RPMI8226 (cell line): ENCODE measurements at places on chromosomes 1 and 21.
A peak's percentile ranks its signal among the peaks of the same experiment; 100 is the strongest.

DNA sequence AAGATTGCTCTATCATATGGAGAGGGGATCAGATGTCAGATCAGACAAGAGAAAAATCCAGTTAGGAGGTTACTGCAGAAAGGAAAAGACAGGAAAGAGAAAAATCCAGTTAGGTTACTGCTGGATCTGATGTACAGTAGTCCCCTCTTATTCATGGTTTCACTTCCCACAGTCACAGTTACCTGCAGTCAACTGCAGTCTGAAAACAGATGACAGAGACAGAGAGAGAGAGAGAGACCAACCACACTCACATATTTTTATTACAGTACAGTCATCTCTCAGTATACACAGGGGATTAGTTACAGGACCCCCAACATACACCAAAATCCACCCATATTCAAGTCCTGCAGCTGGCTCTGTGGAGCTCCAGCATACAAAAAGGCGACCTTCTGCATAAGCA is 29.3 kb downstream of the NUP133 start:
- peak; percentile 6 for DNase-seq

GRCh38 chr1:202599669-202600431 is 110.4 kb downstream of the SYT2 start:
- DNase-seq, result peak; percentile 64

DNA sequence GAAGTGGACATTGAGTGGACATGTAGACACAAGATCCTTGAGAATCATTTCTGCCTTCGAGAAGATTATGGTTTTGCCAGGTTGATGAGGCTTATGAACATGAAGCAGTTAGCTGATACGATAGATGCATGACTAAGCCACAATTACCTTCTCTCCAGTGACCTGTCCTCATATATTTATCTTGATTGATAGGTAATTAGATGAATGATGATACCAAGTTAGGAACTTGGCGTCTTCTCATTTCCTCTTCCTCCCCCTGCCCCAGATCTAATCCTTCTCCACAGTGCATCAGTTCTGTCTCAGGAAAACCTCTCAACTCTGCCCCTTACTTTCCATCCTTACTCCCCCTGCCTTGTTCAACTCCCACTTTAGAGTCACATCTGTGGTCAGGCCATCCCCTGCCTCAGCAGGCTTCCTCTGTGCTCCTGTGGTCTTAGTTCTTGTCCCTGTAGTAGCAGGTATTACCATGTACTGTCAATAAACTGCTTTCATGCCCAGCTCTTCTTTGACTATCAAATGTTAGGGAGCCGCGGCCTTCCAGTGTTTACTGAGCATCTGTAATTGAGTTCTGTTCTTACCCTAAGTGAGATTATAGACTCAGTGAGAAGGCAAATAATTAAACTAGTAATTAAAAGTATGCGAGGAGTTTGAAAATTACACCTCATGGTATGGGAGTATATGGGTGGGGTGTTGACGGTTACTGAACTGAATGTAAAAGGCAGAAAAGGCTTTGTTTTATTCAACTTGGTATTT is 5.1 kb downstream of the ST6GALNAC3 start:
- DNase-seq, result no peak

- peak; percentile 78 for DNase-seq
Measured at GRCh38 chr1:204213668-204214662, at the start of gene GOLT1A. Gene GOLT1A (minus strand): TSS chr1:204213988. CDS start chr1:204213906, 82 bp downstream.

DNA sequence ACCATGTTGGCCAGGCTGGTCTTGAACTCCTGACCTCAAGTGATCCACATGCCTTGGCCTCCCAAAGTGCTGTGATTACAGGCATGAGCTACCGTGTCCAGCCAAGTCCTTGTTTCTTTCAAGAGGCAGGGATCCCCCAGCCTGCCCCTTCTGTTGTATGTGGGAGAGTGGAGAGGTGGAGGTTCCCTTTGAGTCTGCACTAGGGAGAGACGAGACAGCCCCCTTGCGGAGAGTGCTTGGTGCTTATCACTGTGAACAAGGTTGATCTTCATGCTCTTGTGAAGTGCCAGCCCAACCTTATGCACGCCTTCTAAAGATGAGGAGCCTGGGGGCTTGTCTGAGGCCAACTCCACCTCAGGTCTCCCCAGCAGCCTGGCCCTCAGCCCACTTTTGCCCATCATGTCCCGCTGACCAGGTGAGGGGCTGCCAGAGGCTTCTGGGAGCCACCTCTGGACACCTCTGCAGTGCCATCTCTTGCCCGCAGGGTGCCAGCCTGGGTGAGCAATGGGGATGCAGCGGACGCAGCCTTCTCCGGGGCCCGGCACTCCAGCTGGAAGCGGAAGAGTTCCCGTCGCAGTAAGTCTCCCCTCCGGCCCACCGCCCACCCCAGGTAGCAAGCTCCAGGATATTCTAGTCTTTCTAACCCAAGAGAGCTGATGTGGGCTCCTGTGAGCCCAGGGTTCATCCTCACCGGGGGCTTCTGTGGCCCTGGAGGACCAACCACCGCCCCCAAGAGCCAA is 62.3 kb downstream of the ARHGEF10L start:
- DNase-seq, result peak; percentile 23

- no peak for DNase-seq
Measured at GRCh38 chr1:10904396-10905358, 107.8 kb upstream of the TARDBP start.

- peak; percentile 74 for DNase-seq
Measured at GRCh38 chr1:205488074-205488723, 16.3 kb upstream of the CDK18 start.

GRCh38 chr21:18251065-18251464 is 6.4 kb downstream of the CHODL start:
- no peak for DNase-seq

GRCh38 chr1:225253784-225254183 is 174.1 kb downstream of the LBR start:
- no peak for DNase-seq

- peak; percentile 24 for DNase-seq
Measured at GRCh38 chr21:38955495-38955894, 149.8 kb downstream of the ETS2 start.

- peak; percentile 40 for DNase-seq
Measured at GRCh38 chr1:153540394-153541361, at the start of gene S100A5. Gene S100A5 (minus strand): TSS chr1:153540934. CDS start chr1:153540191, 743 bp downstream.

DNA sequence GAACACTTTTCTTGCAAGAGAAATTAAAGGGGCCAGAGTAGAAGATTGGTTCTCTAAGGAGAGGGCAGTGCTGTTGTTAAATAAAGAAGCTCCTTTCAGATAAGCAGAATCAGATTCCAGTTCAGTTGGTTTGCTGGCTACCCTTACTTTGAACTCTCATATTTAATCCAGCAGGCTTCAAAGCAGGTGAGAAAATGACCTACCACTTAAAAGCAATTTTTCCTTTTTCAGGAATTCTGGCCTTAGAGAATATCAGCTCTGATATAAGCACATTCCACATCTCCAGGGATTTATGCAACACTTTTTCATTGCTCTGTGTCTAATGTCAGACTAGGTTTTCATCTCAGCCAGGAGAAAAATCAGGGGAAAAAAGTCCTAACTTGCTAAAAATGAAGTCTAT is 28.7 kb downstream of the WNT2B start:
- DNase-seq, result no peak

DNA sequence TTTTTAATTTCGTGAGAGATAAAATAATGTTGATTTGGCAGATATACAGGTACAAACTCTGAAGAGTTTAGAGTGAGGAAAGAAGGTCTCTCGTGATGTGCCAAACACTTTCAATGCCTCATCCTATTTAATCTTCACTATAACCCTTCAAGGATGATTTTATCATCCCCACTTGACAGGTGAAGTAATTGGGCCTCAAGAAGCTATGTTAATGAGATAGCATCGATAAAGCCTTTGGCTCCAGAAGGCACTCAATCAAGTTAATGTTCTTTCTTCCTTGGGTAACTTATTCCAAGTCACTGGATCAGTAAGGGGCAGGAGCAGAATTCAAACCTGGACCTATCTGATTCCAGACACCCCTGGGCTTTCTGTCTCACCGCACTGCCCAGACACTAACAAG is 7.2 kb downstream of the LMOD1 start:
- DNase-seq, result no peak

DNA sequence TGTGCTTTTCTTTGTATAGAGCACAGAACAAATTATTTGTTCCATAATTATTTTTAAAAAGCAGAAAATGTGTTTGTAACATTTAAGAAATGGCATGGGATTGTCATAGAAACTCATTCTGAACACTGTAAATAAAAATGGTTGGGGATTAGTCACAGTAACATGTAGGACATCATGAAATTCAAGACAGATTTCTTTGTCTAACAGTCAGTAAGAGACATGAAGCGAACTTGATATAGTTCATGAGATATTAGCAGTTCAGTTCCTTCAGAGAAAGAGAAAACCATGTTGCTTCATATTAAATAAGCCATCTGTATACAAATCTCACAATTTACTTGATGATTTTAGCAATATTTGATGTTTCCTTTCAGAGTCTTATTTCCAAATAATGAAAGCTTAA is 19.7 kb downstream of the NFIA start:
- DNase-seq, result no peak

GRCh38 chr1:7322283-7322785 is 448.8 kb upstream of the VAMP3 start:
- DNase-seq, result no peak

GRCh38 chr1:39898648-39899603 is 2.8 kb downstream of the MYCL start:
- no peak for DNase-seq

DNA sequence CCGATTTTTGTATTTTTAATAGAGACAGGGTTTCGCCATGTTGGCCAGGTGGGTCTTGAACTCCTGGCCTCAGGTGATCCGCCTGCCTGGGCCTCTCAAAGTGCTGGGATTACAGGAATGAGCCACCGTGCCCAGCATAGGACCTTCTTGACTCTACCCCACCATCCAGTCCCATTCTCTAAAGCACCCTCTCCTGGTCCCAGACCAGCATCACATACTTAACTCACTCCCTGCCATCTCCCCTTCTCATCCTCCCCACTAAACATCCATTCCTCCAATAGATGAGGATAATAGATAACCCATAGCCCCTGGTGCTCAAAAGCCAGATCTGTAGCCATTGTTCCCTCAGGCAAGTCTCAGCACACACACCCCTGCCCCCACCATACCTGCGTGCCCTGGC is 2.1 kb downstream of the ENTREP3 start:
- no peak for DNase-seq

GRCh38 chr1:216293683-216294082 is 129.6 kb downstream of the USH2A start:
- no peak for DNase-seq

- peak; percentile 62 for DNase-seq
Measured at GRCh38 chr1:15146971-15147376, 6.6 kb upstream of the TMEM51 start.

DNA sequence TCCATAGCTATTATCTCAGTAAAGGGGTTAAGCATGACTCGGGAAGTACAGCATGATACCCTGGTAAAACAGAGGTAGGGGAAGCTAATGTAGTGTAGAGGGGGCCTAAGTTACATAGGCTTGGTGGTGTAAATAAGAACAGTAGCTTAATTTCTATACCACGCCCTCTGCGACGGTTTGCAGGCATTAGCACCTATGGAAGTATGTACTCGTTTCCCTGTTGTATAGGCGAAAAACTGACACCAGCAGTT is 470 bp upstream of the NAXE start:
- DNase-seq, result no peak

DNA sequence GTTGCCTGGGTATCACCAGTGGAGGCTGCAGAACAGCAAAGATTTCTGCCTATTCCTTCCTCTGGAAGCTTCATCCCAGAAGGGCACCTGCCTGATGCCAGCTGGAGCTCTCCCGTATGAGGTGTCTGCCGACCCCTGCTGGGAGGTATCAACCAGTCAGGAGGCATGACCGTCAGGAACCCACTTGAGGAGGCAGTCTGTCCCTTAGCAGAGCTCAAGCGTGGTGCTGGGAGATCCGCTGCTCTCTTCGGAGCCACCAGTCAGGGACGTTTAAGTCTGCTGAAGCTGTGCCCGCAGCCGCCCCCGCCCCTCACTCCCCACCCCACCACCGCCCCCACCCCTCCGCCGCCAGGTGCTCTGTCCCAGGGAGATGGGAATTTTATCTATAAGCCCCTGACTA is 23.1 kb upstream of the HFM1 start:
- DNase-seq, result no peak

GRCh38 chr1:222750651-222751050 is 13.6 kb downstream of the FAM177B start:
- peak; percentile 44 for DNase-seq

GRCh38 chr21:34885125-34885524 is 164.0 kb downstream of the RUNX1 start:
- DNase-seq, result no peak

- DNase-seq, result no peak
Measured at GRCh38 chr1:215748431-215748830, 181.3 kb downstream of the KCTD3 start.

DNA sequence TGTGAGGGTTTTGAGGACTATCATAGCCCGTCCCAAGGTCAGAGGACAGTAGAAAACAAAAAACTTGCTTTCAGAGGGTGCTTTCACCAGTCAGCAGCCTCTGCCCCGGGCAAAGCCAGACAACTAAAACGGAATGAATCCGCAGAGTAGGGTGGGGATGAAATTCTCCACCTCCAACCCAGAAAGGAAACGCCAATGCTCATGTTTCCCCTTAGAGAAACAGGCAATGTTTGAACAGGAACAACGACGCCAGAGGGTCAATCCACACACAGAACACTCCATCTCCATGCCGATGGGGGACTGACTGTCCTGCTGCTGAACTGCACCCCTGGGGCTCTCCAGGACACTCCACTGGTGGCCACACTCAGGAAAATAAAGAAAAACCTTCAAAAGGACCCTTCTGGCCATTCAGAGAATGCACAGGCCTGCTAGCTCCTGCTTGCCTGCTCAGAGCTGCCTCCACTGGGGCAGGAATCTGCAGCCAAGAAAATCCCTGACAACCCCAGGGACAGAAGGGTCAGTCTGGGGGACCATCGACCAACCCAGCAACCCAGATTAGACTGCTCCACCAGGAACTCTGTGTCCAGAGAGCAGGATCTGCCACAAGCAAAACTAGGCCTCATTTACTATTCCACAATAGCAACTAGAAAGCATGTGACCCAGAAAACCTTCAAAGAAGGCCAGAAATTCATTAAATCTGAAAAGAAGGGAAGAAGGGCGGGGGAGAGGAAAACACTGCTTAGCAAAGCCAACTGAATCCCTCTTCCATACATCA is 116.0 kb downstream of the TOMM20 start:
- DNase-seq, result no peak

GRCh38 chr1:230517326-230517725 is 91.2 kb upstream of the PGBD5 start:
- DNase-seq, result no peak

GRCh38 chr21:27329255-27329851 is 362.5 kb upstream of the ADAMTS5 start:
- DNase-seq, result no peak

DNA sequence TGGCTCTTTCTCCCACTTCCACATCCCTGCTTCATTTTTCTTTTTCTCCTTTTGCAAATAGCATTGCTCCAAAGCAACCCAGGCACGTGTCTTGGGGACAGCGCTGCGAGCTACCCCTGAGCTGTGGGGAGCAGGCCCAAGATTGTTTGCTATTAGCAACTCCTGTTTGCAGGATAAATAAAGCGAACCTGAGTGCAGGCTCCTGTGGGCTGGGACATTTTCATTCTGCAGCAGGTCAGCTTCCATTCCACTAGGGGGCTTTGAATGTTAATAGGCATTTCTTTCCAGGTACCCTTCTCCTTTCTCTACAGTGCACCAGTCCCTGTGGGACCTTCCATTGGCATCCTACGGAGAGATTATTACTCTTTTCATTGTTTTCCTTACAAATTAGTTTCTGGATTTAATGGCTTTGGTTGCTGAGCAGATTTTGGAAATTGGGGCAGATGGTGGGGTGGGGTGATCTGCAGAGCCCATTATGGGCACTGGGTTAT is 54.0 kb downstream of the OLFML3 start:
- no peak for DNase-seq
